Stimulated activated CD4-positive, alpha-beta T cell treated with anti-CD3 and anti-CD28 coated beads, Interleukin-15, amount 100 ng/mL, for 1 hour (primary cell): ENCODE measurements at places on chromosomes 2 and 18.

GRCh38 chr2:26043862-26044696 lies 10.2 kb downstream of the RAB10 start:
- DNase-seq: no peak

DNA sequence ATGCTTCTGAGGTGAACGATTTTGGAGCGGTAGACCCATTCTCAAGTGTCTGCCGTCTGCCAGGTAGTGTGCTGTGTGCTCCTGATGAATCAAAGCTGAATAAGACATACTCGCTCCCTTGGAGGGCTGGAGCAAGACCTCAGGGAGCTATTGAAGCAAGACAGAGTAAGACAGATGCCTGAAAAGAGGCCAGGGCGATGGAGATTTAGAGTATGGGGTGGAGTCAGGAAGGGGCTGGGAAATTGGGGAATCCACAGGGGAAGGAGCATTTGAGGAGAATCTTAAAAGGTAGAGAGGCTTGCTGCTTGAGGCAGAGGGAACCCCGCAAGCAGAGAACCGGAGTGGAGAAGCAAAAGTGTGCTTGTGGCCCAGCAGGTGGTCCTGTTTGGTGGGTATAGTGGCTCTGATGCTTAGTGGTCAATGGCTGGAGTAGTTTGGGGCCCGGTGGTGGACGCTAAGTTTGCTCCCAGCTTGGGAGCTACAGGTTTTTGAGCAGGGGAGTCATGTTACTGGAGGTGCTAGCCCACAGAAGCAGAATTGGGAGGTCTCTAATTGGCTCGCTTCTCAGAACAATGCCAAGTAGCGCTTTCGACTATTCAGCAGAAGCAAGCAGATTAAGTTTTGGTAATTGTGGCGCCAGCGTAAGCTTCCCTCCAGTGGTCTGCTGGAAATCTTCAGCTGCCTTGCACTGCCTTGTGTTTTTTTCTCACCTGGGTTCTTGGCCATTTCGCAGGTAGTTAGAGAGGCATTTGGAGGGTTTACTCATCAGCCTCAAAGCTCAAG lies 2.0 kb downstream of the CNNM4 start:
- no peak for DNase-seq

DNA sequence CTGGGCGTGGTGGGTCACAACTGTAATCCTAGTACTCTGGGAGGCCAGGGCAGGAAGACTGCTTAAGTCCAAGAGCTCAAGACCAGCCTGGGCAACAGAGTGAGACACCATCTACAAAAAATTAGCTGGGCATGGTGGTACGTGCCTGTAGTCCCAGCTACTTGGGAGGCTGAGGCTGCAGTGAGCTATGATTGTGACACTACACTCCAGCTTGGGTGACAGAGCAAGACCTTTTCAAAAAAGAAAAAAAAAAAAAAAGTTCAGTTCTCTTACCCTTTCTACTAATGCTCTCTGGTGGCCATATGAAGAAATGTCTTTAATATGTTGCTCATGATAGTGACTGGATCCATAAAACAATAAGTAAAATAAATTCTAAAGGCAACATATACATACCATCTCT lies 14.9 kb downstream of the TYW5 start:
- no peak for DNase-seq

DNA sequence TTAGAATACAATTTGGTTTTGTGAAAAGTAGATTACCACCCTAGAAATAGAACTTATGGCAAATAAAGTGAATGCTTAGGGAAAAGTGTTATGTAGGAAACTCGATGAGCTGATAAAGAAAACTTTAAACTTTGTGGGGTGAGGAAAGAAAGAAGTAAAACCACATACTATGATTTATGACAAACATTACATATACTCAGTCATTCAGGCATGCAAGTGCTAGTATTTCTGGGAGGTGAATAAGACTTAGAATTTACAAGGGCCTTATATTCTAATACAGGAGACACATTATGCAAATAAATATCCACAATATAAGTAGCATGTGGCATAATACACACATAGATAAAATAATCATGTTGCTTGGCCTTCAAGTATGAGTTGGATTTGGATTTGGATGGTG lies 618.1 kb downstream of the XIRP2 start:
- no peak for DNase-seq

DNA sequence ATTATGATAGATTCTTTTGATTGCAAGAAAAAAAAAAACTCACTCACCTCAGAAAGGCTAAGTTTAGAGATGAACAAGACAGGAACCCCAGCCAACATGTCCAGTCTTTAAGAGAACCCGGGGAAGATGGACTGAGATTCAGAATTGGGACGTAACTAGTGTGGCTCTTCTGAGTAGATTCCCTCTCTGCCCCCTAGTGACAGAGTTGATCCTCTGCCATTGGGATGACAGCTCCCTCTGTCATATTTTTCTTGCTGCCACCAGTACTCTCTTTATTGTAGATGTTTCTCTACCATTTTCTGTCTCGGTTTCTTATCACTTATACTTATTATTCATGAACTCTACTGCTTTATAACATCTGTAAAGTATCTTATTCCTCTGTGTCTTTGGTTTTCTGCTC lies 77.7 kb downstream of the GULP1 start:
- DNase-seq: no peak

- DNase-seq: no peak
Observed at GRCh38 chr2:205908212-205909183, 177.5 kb downstream of the INO80D start.

DNA sequence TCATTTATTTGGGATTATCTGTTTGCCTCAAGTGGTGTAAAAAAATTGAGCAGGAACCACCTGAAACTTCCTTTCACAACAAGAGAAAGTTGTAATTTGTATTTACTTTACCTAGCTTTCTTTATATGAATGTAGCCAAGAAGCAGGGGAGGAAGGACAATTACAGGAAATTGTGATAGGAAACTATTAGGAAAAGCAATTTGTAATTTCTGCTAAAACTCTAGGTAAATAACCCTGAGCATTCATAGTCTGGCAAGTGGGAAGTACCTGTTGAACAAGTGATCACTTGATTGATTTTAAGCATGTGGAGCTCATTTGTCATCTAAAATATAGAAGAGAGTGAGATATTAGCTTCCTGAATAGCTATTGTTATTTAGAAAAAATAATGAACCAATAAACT lies 5.0 kb downstream of the TFPI start:
- no peak for DNase-seq

- no peak for DNase-seq
Observed at GRCh38 chr2:15812187-15812780, 128.1 kb upstream of the MYCN start.

DNA sequence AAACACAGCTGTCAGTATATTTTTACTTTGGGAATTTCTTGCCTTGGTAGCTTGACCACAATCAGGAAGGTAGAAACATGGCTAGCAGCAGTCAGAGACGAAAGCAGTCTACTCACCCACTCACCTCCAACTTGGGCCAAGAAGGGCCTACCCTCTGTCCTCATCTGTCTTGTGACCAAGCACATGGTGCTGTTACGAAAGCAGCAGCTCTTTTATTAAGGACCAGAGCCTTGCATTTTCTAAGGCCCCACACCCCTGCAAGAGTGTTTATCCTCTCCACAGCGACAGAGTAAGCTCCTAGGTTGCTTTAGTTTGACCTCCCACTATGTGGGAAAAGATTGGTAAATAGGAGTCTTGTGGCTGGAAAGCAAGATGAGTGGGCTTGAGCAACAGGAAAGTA lies 31.3 kb upstream of the MSTN start:
- no peak for DNase-seq

- DNase-seq: no peak
Observed at GRCh38 chr2:230254152-230254881, 28.8 kb downstream of the SP140 start.

DNA sequence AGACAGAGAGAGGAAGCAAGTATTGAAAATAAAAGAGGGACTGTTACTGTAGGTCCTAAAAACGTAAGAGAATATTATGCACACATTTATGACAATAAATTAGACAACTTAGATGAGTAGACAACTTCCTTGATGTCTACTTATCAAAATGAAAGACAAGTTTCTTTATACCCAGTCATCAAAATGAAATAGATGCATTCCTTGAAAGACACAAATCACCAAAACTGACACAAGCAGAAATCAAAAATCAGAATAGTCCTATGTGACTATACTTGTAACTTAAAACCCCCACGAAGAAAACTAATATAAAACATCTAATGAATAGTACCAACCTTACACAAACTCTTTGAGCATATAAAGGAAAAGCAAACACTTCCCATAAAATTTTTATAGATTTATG lies 14.5 kb downstream of the RTN4 start:
- no peak for DNase-seq

DNA sequence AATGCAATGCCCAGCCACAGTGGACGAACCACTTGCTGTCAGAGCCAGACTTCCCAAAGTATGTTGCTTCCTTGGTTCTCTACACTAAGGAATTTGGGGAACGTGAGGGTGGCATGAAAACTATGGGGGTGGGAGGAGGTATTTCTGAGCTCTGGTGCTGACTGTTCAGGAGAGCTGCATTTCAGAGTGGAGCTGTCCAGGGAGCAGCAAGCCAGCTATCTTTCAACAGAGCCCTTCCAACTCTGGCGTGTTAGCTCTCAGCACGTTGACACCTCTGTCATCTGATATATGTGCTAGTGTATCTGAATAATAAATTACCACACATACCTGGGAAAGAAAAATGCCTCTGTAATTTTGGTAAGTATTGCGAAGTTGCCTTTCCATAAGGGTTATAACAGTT lies 66.1 kb downstream of the SAP130 start:
- DNase-seq: no peak

DNA sequence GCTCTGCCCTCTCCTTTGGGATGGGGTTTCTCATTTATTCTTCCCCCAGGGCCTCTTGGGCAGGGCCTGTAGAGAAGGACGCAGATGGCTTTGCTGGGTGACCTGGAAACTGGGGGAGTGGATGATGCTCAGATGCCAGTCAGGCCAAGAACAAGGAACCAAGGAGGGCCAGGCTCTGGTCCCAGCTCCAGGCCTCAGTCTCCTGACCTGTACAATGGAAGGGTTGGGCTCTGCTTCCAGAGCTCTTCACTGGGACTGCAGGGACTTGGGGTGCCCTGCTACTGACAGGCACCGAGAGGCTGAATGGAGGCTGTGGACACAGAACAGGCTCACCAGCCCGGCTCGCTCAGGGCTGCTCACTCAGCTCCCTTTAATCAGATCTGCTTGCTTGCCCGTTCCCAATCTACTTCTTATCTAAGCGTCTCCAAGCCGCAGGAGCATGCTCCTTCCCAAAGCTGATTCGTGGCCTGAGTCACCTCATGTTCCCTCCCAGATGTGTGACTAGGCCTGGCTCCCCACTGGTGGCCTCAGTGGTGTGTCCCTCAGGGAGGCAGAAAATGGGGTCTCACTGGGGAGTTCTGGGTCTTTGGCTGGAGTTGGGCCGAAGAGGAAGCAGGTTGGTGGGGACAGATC lies 82.6 kb upstream of the ODC1 start:
- DNase-seq: no peak

- no peak for DNase-seq
Observed at GRCh38 chr18:45551142-45551815, 64.0 kb upstream of the SLC14A2 start.

- DNase-seq: no peak
Observed at GRCh38 chr2:11017921-11018320, 106.2 kb downstream of the KCNF1 start.

DNA sequence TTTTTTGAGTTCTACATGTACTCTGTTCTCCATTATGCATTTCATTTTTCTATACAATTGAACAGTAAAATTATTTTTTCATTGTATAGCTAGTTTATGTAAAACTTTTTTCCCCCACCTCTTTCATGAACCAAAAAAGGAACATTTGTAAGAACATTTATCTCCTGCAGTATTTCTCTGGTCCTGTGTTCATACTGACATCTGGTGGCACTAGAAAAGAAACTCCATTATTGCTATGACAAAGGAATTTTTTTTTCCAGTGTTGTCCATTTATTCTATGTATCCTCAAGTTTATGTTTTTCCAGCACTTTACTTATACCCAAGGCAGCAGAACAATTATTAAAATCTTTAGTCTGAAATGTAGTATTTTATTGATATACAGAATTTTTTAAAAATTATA lies 27.4 kb upstream of the CHAC2 start:
- DNase-seq: no peak

GRCh38 chr2:191189112-191189635 lies 38.4 kb upstream of the STAT4 start:
- DNase-seq: no peak

DNA sequence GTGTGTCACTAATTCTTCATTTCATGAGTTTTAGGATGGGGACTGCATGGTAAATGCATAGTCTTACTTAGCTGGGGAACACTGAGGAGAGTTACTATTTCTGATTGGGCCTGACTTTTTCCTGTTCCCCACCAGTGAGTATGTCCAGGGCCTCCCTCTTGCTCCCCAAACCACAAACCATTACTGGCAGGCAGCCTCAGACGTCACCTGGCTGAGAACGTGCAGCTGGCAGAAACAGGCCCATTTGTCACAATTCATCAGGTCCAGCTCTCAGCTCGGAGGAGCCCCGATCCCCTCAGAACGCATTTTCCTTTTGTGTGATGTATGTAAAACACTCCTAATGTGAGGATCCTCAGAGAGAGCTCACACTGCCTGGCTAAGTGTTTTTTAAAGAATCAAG lies 71.7 kb upstream of the SIX3 start:
- DNase-seq: no peak

DNA sequence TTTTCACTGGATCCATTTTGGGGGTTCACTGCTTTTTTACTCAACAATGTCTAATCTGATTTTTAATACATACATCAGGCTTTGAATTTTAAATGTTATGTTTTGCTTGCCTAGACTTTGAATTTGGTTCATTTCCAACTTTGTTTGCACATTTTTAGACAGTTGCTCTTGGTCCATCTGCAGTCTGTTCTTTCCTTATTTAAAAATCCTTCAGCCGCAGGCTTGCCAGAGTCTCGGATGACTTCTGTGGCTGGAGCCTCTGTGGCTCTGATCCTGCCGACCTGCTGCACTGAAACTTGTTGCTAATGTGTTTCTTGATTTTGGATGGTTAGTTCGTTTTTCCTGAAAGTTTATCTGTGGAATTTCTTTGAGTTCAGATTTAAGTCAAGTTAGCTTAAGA lies 172.0 kb upstream of the ALKAL2 start:
- no peak for DNase-seq

- DNase-seq: no peak
Observed at GRCh38 chr18:62413206-62413605, 88.1 kb downstream of the TNFRSF11A start.

- no peak for DNase-seq
Observed at GRCh38 chr2:121993682-121994081, 238.2 kb downstream of the TSN start.

DNA sequence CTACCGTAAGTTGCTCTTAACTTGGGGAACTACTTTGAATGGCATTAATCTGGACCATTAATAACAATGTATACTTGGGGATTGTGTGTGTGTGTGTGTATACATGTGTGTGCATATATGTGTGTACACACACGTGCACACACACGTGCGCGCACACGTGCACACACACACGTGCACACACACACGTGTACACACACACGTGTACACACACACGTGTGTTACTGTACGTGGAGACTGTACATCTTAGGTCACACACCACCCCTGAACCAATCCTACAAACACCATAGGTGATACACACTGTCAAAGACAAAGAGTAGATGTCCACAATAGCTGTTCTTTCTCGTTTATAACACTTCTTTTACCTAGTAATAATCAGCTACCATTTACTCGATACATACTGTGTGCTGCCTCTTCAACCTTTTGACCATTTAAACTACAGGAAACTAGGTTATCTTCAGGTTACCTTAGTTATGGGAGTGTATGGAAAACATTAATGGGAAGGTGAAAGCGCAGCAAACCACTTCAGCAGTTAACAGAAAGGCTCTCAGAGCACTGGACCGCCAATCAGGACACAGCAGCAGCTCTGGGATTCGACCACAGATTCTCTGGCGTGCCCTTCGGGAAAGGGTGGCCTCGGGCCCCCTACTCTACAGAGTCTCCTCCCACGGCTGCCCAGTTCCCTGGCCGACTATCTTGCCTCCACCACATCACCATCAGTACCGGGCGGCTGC lies 894 bp upstream of the GCC2 start:
- DNase-seq: no peak
